GM13976 (cell line): ENCODE measurements at places on chromosomes 4 and X.
A peak's percentile ranks its signal among the peaks of the same experiment; 100 is the strongest.

DNA sequence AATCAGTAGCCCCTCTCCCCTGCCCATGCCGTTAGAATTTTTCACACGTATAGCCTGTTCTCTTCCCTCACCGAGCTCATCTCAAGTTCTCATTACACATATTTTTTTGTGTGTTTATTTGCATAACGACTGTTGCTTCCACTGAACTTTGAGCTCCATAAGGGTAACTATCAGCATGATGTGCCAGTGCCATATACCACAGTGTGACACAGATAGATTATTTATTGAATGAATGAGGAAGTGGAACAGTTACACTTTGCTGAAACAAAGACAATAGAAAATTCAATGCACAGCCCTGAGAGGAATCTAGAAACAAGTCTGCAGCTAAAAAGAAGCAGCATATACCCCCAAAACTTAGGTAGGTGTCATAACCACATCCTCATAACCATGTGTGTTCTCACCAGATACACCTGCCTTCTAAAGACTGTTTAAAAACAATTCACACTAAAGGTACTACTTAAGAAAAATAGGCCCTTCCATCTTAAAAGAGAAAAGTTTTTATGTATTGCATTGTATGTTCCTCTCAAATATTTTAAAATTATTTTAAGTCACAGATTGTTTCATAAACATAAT lies 389.9 kb downstream of the PACRGL start:
- DNase-seq: no peak

DNA sequence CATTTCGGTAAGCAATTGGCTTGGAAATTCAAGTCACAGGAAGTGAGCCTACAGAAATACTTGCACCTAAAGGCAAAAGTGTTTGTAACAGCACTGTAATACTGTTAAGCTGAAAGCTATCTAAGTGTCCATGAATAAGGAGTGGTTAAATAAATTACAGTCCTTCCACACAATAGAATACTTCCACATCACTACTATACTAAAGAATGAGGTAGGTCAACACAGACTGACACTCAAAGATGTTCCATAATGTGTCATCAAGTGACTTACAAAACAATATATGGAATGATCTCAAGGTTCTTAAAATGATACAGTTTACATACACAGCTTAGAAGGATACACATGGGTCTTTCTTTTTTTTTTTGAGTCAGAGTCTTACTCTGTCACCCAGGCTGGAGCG lies 27.0 kb downstream of the SLC10A6 start:
- no peak for DNase-seq

DNA sequence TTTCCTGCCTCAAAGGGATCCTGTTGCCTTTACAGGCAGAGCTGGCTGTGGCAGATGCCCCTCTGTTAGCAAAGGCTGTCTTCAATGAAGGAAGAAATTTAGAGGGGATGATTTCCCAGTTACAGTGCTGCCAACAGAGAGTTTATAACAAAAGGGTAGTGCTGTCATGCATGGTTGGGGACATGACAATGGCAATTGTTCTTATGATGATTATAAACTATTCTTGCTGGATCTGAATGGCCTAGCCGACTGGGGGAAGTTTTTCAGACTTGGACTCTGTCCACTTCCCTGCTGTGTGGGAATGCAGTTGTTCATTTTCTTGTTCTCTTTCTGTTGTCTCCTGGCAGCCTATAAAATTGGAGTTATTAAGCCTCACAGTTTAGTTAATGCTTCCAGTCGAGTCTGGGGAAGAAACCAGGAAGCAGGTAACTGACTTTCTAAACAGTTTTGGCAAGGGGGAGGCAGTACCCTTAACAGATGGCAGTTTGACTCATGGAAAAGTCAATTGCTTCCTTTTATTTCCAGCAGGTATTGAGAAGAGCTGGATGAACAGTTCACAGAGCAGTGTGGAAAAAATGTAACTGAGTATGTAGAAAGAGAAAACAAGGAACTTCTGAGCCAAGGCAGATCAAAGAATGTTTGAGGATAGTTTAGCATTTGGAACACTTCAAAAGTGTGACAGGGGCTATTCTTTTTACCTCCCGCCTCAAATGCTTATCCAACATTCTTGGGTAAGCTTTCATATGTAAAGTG lies 582.6 kb downstream of the RAPGEF2 start:
- DNase-seq: no peak

GRCh38 chrX:69068301-69069085 lies 96.8 kb downstream of the PJA1 start:
- no peak for DNase-seq

GRCh38 chr4:84498935-84499623 lies at the start of gene NKX6-1:
TSS of gene NKX6-1 (minus strand) at chr4:84499292. CDS start at chr4:84498228, 1,064 bp downstream.
- DNase-seq: no peak

DNA sequence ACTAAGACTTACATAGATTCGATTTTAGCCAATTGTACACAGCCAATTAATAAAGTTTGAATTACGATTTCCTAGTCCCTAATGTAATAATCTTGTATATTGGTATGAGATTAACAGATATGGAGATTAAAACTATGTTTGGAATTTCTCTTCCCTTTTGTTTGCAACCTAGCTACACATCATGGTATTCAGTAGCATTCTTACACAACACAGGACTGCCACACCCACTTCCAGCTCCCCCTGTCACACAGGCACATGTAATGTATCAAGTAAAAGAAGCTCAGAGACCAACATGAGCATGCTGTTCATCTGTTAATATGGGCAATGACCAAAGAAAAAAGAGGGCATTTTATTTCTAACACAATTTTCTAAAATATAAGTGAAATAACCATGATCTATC lies 12.8 kb downstream of the SLC6A14 start:
- no peak for DNase-seq

GRCh38 chrX:39144956-39145355 lies 343.7 kb downstream of the MID1IP1 start:
- DNase-seq: no peak

DNA sequence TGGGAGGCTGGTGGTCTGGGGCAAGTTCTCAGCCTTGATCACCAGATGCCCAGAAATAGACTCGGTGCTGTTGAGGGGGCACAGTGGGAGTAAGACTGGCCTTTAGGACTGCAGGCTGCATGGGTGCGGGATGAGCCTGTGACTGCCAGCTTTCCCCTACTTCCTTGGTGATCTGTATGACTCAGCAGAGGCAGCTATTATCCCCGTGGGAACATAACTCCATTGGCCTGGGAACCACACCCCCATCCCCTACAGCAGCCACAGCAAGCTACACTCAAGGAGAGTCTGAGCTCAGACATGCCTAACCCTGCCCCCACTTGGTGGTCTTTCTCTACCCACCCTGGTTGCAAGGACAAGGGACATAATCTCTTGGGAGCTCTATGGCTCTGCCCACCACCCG lies 20.6 kb downstream of the CLIC2 start:
- DNase-seq: no peak

DNA sequence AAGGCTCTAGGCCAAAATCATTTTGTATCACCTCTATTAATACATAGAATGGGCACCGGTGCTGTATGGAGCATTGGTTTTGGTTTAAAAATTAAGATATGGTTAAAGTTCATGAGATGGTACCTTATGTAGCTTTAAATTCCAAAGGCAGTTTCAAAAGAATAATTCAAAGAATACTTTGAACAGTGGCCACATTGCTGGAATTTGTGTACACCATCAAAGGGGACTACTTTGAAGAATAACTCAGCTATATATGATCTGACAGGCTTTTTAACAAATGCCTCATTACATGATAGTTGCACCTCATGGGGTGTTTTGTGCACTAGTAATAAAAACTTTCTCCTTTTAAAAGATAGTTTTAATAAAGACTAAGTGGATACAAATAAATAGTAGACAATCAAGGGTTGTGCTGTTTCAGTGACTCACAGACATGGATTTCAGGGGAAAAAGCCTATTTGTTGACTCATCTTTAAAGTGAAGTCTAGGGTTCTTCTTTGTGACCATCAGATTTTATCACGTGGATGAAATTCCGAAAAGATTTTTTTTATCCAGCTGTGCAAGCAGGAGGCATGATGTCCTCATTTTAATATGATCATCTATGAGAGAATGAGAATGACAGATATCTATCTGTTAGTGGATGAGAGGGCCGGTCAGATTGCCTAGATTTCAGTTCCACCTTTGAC lies 12.8 kb downstream of the MTM1 start:
- no peak for DNase-seq

DNA sequence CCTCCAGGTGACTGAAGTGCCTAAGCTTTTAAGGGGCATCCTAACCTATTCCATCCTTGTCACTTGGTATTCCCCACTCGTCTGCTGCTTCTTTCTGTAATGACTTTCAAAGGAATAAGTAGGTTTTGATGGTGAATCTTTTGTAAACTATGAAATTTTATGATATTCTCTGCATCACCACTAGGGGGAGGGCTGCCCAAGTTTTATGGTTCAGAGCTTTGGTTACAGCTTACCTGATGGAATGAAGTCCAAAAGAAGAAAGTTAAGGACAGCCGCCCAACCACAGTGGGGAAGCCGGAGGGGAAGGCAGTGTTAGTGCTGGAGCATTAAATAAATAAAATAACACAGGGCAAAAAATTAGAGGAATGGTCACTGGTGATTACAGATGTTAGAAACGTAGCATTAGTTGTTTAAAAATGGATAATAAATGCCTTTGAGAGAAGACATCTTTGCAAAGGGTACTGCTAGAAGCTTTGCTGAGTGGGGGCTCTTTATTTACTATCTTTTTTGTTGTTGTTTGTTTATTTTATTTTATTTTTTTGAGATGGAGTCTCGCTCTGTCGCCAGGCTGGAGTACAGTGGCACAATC lies 204.9 kb downstream of the GBA3 start:
- DNase-seq: peak; percentile 30

- no peak for DNase-seq
These were observed 6.9 kb downstream of the APEX2 start for GRCh38 chrX:55006827-55007621.

GRCh38 chr4:81704461-81704860 lies 232.8 kb upstream of the RASGEF1B start:
- DNase-seq: no peak

DNA sequence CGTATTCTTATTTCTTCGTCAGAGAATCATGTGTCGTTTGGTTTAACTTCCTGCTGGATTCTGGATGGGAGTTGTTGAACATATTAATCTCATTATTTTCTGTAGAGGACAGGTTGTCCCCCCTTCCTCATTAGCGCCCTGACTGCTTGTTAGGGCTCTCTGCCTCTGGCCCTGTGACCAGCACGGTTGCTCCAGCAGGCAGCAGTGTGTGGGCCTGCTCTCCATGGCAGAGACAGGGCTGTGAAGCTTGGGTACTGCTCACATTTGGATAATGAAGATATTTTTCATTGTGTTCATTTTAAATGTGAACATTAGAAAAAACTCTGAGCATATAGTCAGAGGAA lies 102.7 kb downstream of the KLHL8 start:
- no peak for DNase-seq
